ENCODE measurements at places on chromosomes 5 and 9.
A peak's percentile ranks its signal among the peaks of the same experiment; 100 is the strongest.

- no peak for DNase-seq
Measured at GRCh38 chr5:57841676-57842363, 359.2 kb upstream of the ACTBL2 start.

GRCh38 chr5:143921525-143922311, 109.8 kb downstream of the HMHB1 start:
- DNase-seq: no peak

DNA sequence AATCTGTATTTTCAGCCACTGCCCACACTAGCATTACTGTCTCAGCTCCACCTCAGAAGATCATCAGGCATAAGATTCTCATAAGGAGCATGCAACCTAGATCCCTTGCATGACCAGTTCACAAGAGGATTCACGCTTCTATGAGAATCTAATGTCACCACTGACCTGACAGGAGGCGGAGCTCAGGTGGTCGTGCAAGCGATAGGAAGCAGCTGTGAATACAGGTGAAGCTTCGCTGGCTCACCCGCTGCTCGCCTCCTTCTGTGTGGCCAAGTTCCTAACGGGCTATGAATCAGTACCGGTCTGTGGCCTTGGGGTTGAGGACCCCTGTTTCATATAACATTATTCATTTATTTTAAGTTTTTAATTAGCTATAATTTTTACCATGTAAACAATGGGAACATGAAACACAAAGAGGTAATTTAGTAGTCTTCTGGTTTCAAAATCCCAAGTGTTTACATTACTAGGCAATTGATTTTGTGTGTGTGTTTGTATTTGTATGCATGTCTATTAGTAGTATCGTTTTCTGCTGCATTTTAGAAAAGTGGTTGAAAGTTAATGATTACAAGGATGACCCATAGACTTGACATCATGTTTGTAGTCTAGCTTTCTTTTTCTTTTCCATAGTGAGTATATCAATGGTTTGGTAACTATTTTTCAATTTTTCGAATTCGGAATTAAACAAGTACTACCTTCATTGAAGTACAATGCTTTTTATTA, 159.4 kb downstream of the TENT4A start:
- DNase-seq: no peak

- DNase-seq: no peak
Measured at GRCh38 chr9:130290291-130291181, 25.0 kb downstream of the HMCN2 start.

GRCh38 chr9:7451062-7451461, 348.5 kb downstream of the DMAC1 start:
- no peak for DNase-seq

DNA sequence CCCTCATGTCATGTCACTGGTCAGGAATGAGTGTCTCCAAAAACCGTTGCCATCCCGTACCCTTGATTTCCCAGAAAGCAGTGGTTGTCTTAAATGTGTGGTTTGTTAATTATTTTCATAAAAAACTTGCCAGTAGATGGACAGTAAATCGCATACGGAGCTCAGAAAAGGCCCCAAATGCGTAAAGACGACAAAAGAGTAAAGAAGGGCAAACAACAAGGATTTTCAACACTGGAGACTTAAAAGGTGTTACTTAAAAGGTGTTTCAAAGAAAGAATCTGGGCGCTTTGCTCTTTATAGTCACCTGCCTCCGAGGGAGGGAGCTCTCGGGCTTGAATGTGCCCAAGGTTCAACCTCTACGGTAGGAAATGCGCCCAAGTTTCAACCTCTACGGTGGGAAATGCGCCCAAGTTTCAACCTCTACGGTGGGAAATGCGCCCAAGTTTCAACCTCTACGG, 734 bp downstream of the KIF27 start:
- DNase-seq: no peak

DNA sequence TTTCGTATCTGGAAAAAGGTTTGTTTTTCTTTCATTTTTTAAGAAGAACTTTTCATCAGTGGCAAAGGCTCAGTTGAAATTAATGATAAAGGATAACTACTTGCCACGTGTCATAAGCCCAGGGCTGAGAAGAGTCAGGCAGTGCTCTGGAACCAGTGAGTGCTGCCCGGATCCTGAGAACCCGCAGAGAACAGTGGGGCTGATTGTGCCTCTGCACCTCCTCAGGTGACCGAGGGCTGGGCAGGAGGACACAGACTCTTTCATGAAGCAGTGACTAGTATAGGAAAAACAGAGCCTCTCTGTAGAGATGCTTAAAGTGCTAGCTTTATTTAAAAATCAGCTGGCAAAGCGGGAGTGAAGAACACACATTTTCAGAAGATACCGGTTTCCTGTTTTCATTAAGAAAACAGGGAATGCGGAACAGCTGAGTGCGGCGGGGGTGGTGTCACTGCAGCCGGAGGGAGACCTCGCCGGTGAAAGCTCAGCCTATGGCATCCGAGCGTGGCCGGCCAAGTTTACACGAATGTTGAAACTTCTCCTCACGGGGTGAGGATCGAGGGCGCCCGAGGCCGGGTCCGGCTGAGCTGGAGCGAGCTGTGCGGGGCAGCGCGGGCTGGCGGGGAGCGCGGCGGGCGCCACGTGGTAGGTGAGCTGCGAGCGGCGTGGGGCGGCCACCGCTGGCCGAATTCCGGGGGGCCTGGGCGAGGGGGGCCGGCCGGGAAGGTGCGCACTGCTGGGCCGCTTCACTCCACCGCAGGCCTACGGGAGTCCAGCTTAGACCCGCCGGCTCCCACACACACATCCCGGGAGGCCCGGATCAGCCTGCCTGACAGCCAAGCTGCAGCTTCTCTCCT, 134.7 kb upstream of the DMRT1 start:
- no peak for DNase-seq

DNA sequence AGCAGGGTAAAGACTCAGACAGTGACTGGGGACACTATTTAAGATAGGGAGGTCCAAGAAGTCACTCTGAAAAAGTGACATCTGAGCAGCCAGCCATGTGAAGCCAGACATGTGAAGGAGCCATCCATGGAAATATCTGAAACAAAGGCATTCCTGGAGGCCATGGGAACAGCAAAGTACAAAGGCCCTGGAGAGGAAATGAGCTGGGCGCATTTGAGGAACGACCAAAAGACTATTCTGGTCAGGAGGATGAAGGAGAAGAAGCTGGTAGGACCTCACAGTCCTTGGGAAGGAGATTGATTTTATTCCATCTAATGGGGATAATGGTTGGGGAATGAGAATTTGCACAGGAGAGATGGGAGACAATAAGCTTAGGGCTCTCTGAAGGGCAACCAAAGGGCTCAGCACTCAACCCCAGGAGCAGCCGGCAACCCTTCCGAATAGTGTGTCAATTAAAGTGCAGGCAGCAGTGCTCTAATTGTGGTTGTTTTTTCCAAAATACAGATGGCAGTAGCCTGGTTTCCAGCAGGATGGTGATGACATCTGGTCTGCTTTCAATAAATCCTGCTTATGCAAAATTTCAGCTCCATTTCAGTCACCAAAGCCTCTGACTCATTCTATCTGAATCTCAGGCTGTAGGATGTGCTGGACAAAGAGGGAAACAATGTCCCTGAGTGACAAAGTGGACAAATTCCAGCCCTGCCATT, 26.7 kb downstream of the FOXI1 start:
- no peak for DNase-seq

- no peak for DNase-seq
Measured at GRCh38 chr5:143350751-143351602, 52.5 kb downstream of the NR3C1 start.

DNA sequence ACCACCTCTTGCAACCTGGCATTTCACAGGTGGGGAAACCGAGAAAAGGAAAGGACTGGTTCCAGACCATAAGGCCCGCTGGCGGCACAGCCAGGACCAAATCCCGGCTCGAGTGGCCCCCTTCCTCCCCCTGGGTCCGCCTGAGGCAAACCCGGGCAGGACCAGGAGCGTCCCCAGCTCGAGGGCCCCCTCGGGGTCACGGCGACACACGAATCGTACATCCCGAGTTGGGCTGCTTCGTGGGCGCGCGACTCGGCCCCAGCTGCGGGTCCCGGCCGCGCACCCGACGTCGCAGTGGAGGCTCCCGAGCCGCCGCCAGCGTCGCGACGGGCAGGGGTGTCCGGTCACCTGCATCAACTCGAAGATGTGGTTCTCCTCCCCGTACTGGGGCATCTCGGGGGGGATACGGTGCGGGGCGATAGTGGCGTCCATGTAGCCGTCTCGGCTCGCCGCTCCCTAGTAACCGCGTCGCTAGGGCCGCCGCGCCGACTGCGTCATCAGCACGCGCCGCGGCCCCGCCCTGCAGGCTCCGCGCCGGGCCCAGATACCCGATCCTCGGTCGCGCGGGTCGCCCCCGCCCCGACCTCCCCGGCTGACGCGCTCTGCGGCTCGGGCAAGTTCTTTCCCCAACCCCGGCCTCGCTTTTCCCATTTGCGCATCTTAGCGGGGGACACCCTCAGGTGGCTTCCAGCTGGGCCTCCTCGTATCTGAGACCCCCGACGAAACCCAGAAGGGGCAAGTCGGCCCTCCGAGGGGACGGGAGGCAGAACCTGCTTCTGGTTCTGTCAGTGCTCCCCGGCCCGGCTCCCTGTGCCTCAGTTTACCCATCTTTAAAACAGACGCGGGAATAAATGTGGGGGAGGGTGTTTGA, at the start of gene AK8:
TSS of gene AK8 (minus strand) at position 461 of the 871 bp plus-strand sequence. CDS start at position 432, 29 bp downstream.
- DNase-seq: peak; percentile 63

DNA sequence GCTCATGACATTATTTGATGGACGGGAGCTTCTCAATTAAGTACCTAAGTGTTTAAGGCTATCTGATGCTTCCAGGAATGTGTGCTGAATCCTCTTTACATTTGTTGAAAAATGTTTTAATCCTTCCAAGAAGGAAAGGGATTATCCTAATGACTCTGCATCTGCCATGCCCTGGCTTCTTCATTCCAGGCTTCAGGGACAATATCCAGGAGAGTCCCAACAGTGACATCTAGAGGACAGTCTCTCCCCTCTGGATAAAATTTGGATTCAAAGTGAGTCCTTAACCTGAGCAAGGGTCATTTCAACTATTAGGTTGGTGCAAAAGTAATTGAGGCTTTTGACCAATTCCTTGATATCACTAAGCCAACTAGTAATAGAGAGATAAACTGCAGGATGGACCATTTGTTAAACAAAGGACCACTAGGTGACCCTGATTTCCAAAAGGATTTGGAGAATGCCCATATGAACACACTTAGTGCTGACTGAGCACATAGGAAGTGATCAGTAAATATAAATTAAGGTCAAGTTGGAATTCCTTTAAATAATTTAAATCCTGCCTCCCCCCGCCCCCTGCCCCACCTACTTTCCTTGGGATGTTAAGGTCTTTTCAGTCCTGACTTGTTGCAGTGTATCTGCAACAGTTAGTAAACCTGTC, 19.1 kb downstream of the TNFSF8 start:
- no peak for DNase-seq

DNA sequence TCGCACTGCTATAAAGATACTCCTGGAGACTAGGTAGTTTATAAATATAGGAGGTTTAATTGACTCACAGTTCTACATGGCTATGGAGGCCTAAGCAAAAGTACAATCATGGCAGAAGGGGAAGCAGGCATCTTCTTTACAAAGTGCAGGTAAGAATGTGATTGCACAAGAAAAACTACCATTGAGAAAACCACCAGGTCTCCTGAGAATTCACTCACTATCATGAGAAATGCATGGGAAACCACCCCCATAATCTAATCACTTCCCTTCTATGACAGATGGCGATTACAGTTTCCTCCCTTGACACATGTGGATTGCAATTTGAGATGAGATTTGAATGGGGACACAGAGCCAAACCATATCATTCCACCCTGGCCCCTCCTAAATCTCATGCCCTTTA, 121.2 kb upstream of the ST8SIA4 start:
- DNase-seq: no peak

All from stimulated activated CD4-positive, alpha-beta T cell treated with anti-CD3 and anti-CD28 coated beads, Interleukin-12 subunit alpha, Interleukin-12 subunit beta, amount 100 ng/mL, for 24 hours (primary cell).